ENCODE measurements at places on chromosomes 3 and 15.

GRCh38 chr3:143831994-143832393 is 16.3 kb downstream of the SLC9A9 start:
- DNase-seq = no peak

GRCh38 chr3:194178669-194179068 is 42.7 kb downstream of the HES1 start:
- no peak for DNase-seq

DNA sequence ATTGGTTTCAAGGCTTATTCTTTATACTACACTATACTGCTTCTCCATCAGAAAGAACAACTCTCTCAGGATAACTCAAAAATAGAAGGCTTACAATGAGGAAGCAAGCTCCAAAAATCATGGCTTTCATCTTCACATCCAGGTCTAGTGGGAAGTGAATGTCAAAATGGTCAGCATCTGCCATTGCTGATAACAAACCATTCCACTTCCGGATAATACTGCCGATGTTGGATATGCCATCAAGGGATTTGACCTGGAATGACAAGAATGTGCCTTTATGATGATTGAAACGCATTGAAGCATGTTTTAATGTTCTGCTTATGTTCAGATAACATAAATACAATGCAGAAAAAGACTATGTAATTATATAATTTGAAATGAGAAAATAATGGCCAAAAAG is 34.0 kb upstream of the PLOD2 start:
- DNase-seq = no peak

DNA sequence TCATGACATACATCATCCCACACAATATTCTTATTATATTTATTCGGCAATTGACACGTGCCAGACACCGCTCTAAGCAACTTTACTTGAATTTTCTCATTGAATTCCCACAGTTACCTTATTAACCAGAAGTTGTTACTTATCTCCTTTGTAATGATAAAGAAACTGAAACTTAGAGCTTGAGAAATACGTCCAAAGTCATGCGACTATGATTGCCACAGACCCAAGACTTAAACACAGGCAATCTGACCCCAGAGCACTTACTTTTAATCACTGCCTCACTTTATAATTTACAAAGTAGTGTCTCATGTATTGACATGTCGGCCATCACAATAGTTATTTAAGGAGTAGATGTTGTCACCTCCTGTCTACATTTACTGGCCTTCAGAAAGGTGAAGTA is 64.7 kb downstream of the ATP13A4 start:
- peak; percentile 4 for DNase-seq

GRCh38 chr3:52912885-52913731 is 15.8 kb upstream of the STIMATE start:
- DNase-seq = no peak

GRCh38 chr3:193297421-193297820 is 56.4 kb downstream of the PLAAT1 start:
- peak; percentile 25 for DNase-seq

GRCh38 chr3:155018621-155019330 is 61.3 kb upstream of the MME start:
- DNase-seq = peak; percentile 70

DNA sequence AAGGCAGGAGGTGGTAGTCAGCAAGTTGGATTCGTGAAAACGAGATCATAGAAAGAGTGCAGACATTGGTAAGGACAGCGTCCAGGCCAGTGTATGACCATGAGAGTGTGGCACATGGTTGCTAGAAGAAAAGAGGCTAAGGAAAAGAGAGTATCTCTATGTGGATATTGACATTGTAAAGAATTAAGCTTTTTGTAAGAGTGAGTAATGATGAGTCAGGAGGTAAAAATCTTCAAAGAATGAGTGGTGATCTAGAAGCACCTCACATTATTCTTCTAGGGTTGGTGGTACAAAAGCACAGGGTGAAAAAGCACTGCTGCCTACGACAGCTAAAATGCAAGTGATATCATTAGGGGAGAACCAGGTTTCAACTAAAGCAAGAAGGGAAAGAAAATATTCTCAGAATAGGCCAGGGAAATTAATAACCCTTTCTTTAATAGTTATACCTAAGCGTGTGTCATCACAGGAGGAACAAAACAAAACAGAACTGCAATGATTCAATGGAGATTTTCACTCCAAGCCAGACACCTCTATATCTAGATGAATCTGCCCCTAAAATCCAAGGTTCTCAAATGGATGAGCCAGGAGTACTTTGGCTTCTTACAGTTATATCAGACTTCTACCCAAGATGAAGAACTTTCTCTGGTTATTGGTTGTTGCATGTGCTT is 884.7 kb downstream of the NAALADL2 start:
- DNase-seq = peak; percentile 74

- DNase-seq = peak; percentile 86
These were observed 437.2 kb downstream of the MFSD1 start for GRCh38 chr3:159239059-159239458.

DNA sequence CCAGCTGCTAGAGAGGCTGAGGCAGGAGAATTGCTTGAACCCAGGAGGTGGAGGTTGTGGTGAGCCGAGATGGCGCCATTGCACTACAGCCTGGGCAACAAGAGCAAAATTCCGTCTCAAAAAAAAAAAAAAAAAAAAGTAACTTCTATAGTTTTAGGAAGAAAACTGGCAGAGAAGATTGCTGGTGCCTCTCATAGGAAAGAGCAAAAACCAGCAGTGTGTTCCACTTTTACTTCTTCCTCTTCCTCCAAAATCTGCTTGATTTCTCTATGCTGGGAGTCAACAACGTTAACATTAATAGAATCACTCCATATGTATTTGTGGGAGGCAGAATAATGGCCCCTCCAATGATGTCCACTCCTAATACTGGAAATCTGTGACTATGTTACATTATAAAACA is 12.5 kb upstream of the NR1D2 start:
- DNase-seq = no peak

DNA sequence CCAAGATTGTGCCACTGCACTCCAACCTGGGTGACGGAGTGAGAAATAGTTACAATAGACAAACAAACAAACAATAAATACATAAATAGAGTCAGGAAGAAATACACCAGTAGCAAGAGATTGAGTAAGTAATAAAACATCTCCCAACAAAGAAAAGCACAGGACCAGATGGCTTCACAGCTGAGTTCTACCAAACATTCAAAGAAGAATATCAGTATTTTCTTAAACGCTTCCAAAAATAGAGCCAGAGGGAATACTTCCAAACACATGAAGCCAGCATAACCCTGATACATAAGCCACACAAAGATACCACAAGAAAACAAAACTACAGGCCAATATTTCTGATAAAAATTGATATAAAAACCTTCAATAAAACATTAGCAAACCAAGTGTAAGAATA is 30.7 kb upstream of the IGSF10 start:
- DNase-seq = no peak

DNA sequence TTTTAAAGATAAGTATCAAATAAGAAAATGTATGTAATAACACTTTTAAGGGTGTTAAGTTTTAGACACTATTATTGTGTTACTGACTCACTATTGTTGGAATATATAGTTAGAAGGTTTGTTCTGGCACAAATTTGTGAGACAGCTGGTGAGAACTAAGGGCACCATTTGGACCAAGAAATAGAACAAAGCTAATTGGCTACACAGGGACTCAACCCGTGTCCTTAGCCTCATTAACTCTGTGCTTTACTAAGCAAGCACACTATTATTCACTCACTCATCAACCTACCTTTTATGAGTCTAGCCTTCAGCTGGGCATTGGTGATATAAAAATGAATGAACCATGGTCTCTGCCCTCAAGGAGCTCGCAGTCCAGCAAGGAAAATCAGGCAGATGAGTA is 4.1 kb upstream of the UNC13C start:
- DNase-seq = no peak

GRCh38 chr15:40776537-40777141 is 6.9 kb downstream of the C15orf62 start:
- DNase-seq = peak; percentile 47

GRCh38 chr3:19473971-19474580 is 325.8 kb downstream of the KCNH8 start:
- no peak for DNase-seq

DNA sequence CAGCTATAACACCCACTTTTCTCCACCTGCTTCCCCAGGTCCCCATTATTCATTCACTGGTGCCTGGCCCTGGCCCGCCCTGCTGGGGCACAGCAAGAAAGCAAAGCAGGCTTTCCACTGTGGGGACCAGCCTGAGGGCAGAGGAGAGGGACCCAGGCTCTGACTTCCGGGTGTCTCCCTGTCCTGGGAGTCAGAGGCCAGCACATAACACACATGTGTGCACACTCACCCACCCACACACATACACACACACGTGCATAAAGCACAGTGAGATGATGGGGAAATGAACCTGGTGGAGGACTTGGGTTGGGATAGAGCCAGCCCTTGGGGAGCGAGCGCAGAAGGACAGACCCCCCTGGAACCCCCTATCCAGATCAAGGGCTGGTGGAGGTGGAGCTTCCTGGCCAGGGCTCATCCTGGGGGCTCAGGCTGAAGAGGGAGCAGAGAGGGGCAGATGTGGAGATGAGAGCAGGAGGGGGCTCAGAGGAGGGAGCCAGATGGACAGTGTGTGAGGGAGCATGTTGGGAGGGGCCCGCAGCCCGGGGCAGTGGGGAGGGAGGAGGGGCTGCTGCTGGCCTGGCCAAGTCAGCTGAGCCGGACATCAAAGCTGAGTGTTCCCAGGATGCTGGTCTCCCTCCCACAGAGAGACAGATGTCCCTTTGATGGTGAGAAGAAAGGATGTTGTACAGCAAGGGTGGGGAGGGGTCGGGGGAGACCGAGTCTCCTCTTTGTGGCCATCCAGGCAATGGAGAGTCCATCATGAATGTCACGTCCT is 78.2 kb downstream of the LINGO1 start:
- no peak for DNase-seq

DNA sequence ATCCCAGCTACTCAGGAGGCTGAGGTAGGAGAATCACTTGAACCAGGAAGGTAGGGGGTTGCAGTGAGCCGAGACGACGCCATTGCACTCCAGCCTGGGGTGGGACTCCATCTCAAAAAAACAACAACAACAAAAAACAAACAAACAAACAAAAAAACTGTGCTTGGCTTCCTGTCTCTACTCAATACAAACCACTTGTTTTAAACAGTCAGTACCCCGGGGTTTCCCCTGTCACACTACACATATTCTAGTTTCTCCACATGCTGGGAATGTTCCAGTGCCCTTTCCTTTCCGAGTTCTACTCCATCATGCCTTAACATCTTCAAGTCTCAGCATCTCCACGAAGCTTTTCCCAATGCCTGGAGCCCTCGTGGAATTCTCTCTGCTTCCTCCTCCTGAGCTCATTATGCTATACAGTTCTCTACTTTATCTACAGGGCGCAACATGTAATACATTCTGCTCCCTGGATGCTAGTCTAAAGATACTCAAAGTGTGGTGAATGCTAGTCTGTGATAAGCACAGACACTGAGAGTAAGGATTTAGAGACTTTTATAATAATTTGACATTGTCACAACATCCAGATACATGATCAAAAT is 7.8 kb downstream of the EMC3 start:
- DNase-seq = no peak

GRCh38 chr3:151351648-151352047 is 22.3 kb upstream of the P2RY13 start:
- no peak for DNase-seq

DNA sequence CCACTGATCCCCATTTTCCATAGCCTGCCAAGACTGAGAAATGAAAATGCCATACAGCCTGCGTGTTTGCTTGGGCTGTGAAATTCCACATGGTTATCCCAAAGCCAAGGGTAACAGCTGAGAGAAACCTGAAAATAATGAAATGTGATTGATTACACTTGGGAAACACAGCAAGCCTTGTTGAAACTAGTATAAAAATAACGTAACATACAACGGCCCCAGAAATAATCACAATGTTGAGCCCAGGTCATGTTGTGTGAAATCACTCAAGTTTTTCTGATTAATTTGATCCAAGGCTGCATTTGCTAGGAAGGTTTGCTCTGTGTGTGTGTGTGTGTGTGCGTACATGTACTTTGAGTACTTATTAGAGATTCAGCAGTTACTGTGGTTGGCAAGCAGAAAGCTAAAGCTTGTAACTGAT is 269.0 kb downstream of the OXSM start:
- DNase-seq = no peak

GRCh38 chr15:92907896-92908712 is 8.0 kb downstream of the CHD2 start:
- DNase-seq = peak; percentile 89

- DNase-seq = no peak
These were observed 244.3 kb downstream of the CHL1 start for GRCh38 chr3:440826-441225.

DNA sequence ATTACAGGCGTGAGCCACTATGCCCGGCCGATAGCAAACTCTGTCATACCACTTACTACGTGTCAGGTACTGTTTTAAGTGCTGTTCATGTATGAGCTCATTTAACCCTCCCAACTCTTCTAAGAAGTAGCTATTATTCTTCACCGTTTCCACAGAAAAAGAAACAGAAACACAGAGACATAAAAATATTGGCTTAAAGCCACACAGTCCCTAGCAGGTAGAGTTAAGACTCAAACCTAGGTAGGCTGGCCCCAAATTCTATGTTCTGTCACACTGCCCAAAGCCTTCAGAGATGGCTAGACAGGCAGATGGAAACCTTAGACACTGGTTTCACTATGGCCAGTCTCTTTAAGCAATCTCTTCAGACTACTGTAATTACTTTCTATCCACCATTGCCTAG is 149.8 kb upstream of the KCNMB2 start:
- no peak for DNase-seq

GRCh38 chr15:52496776-52497470 is 31.8 kb downstream of the MYO5A start:
- no peak for DNase-seq

DNA sequence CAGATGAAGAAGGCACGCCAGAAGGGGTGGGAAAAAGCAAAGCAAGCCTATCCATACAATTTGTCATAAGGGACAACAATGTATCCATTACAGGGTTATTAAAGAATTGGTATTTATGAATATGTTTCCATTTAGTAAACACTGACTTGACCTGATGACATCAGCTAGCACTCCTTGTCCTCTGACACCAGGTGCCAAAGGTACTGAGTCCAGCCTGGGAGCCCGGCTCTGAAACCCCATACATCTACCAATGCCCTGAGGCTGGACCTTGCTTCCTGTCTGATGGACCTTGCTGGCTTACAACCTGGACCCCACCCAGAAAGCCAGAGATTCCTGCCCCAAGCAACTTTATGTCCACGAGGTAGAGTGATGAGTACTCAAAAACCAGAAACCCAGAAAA is 263.0 kb upstream of the ATP11B start:
- DNase-seq = no peak

DNA sequence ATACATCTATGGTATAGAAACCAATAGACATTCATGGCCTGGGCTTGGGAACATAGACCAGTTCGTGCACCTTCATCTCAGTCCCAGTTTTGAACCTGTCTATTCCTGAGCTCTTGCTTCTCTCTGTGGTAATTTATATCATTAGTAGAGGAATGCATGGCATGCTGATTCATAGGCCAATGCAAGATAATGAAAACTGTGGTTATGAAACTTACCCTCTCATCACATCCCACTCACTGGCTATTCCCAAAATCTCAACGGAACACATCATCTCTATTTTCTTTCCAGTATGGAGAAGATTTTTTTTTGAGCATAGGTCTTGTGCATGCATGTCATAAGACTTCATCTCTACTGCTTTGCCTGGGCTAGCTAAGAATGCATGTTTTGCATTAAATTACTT is 18.7 kb upstream of the P2RY12 start:
- DNase-seq = peak; percentile 53

- DNase-seq = no peak
These were observed 19.5 kb upstream of the FANCD2 start for GRCh38 chr3:10006762-10007090.
